SIG-M5 (cell line): ENCODE measurements at places on chromosomes 6 and 20.

DNA sequence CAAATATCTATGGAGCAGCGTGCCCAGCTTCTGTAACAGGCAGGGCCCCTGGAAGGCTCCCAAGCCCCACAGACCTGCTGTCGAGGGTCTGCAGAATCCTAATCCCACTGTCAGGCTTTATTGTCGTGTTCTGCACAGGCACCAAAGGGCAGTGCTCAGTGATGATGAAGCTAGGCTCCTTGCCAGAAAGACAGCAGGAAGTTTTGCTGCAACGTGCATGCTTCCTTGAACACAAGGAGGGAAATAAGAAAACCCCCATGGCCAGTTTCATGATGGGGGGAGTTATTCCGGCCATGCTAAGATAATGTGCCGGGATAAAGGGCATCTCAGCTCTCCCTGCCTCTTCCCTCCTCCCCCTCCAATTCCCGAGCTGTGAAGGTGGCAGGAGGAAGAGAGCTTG, 109.4 kb upstream of the KCNG1 start:
- no peak for DNase-seq

DNA sequence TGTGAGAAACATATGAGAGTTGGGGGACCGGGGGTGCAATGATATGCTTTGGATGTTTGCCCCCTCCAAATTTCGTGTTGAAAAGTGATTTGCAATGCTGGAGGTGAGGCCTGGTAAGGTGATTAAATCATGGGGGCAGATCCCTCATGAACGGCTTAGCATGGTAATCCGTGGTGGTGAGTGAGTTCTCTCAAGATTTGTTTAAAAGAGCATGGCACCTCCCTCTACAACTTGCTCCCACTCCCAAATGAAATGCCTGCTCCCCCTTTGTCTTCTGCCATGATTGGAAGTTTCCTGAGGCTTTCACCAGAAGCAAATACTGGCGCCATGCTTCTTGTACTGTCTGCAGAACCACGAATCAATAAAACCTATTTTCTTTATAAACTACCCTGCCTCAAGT, 2.5 kb downstream of the DEK start:
- DNase-seq: no peak

- no peak for DNase-seq
Observed at GRCh38 chr6:168165891-168166290, 86.9 kb upstream of the FRMD1 start.

DNA sequence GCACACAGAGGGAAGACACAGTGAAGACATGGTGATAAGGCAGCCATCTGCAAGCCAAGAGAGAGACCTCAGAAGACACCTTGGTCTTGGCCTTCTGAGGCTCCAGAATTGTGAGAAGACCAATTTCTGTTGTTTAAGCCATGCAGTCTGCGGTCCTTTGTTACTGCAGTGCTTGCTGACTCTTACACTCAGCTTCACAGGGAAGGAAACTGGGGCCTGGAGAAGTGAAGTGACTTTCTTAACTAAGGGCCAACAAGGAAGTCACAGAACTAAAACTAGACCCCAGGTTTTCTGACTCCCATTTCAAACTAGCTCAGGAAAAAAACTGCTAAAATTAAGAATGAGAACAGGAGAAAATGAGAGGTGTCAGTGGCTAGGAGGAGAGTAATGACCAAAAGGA, 74.3 kb downstream of the TNFRSF21 start:
- no peak for DNase-seq

DNA sequence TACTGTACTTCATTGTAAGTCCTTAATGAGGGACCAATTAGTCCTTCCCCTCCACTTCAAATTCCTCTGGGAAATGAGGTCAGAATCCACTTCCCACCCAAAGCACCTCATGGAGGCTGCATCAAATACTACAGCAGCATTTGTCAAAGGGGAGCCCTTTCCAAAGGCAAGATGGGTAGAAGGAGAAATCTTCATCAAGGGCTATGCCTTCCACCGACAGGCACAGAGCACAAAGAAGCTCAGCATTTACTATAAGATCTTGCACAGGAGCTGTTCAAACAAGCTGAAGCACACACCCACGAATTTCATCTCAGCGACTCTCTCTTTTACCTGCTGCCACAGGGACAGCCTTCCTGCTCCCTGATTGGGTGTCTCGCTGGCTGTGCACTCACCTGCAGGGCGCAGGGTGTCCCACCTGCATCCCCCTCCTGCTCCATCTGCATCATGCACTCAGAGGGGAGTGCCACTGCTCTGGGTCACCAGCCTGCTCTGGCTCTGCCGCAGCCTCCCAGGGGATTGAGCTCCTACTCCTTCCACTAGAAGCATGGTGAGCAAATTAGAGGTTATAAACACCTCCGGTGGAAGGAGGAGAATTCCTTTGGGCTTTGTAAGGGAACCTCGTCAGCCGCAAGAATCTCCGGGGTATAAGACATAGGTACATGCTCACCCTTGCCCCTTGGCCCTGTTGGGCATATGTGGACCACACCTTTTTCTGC, 164.5 kb downstream of the ATXN1 start:
- no peak for DNase-seq

GRCh38 chr20:57317316-57317788, 12.3 kb upstream of the SPO11 start:
- DNase-seq: no peak

- DNase-seq: no peak
Observed at GRCh38 chr6:3473773-3474172, 16.9 kb upstream of the SLC22A23 start.

DNA sequence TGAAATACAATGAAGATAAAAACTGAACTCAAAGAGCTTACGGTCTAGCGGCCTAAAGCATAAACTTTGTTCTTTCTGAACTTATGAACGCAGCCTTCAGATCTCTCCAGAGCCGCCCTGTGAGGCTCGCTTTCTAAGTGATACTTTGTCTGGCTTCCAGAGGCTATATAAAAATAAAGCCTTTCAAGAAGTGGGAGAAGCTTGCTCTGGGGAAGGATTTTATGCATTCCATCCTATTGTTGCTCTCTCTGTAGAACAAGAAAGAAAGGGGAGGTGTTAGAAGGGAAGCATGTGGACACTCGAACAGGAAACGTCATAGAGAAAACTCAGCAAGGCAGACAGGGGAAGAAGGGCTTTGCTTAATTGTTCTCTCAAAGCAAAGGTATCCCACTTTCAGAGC, 77.0 kb downstream of the TBX18 start:
- DNase-seq: no peak

GRCh38 chr6:39901116-39901655, 33.1 kb downstream of the MOCS1 start:
- DNase-seq: no peak

GRCh38 chr20:56171087-56172012, 77.2 kb upstream of the MC3R start:
- DNase-seq: no peak

DNA sequence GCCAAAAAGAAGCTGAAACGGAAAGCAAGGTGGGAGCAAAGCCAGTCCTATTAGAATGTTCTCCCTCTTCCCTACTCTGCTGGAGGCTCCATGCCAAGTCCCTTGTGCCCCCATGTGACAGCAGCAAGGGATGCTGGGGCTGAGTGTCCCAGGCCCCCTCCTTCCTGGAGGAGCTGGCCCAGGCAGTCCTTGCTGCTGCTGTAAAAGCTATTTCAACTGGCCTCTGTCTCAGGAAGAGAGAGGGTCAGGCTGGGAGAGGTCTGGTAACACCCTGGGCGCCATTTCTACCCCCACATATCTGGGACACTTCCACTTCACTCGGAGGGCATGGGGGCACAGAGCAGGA, 25.0 kb downstream of the TTBK1 start:
- no peak for DNase-seq

- DNase-seq: no peak
Observed at GRCh38 chr20:13877793-13878192, 93.0 kb downstream of the NDUFAF5 start.

GRCh38 chr6:2651536-2651935, 99.2 kb downstream of the MYLK4 start:
- DNase-seq: no peak

GRCh38 chr6:37339741-37340638, 13.8 kb upstream of the RNF8 start:
- no peak for DNase-seq

GRCh38 chr6:48378884-48379407, 267.9 kb upstream of the PTCHD4 start:
- no peak for DNase-seq

GRCh38 chr6:54191461-54191860, 80.2 kb downstream of the MLIP start:
- no peak for DNase-seq

GRCh38 chr20:24948939-24949679, at the start of gene CST7:
Gene CST7 (plus strand): TSS chr20:24949269. CDS start chr20:24949506, 237 bp downstream.
- peak; percentile 82 for DNase-seq
